ENCODE measurements at places on chromosomes 7 and 10.

- no peak for DNase-seq
These were observed 8.0 kb downstream of the STAG3 start for GRCh38 chr7:100185726-100186125.

DNA sequence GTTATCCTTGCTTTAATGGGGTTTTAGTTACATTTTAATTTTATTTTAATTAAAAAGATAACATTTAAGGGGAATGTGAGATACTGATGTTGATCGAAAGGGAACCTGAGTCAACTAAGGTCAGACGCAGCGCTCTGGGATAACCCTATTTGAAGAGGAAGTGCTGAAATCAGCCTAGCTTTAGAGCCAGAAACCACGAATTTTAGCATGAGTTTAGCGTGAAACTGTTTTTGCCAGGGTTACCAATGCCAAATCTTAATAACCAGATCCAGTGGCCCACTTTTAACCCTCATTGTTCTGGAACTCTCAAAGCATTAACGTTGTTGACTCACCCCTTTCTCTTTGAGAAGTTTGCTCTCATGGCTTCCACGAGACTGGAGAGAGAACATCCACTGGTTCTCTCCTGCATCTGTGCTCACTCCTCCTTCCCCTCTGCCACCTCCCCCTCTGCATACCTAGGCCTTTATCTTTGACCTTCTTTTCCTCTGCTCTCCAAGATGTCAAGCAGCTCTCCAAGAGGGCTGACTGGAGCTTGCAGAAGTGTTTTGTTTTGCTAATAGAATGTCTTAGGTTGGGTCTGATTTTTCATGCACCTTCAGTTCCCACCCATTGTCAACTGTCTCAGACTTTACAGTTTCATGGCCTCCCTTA, 198.3 kb upstream of the CELF2 start:
- DNase-seq: no peak

DNA sequence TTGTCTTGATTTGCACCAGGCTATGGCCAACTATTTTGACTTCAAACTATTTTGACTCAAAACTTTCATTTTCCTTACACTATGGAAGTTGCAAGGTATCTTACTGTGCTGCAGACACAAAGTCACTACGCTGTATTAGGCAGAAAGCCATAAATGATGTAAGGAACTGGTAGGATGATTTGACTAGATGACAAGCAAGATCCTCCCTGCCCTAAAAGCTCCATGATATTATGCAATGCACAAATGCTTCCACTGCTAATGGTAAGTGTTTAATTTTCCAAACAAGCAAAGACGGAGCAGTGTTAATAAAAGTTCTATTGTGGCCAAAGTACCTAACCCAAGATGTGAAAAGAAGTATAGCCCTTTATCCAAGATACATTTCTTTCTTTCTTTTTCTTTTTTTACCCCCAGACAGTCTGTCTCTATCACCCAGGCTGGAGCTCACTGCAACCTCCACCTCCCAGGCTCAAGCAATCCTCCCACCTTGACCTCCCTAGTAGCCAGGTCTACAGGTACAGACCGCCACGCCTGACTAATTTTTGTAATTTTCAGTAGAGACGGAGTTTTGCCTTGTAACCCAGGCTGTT, 98.2 kb downstream of the ANK3 start:
- DNase-seq: no peak

GRCh38 chr10:33482486-33482885, 148.0 kb upstream of the NRP1 start:
- DNase-seq: no peak
